ENCODE measurements at places on chromosomes 3 and 15.

DNA sequence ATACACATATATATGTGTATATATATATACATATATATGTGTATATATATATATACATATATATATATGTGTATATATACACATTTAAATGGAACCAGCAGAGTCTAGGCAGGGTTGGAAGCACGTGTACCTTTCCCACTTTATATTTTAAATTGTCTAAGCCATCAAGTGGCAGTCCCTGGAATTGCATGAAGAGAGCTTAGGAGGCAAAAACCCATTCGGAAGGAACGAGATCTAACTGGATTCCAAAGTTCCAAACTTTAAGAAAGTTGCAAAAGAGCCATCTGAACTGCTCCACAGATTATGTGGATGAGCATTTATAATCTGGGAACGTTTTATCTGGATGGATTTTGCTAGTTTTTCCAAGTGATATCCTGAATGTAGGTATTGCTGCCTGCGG is 186.5 kb downstream of the FOXP1 start:
- DNase-seq, result peak; percentile 64

- no peak for DNase-seq
Measured at GRCh38 chr15:41476416-41477048, 17.1 kb upstream of the ITPKA start.

DNA sequence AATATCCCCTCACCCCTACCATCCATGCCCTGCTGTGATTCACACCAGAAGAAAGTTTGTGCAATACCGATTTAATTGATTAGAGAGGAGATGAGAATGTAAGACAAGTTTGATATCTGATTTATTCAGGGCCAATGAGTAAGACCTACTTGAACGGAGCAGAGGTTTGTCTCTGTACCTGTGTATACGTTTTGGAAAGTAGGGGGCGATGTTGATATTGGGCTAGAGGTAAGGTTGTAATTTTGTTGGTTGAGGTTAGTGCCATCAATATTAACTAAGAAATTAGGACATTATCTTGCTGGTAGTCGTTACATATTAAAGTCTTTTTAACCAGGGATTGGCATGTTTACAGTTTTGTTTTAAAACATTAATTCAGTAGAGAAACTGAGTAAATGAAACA is 20.5 kb downstream of the EAF2 start:
- DNase-seq, result no peak

GRCh38 chr15:51227940-51228732 is 110.3 kb downstream of the CYP19A1 start:
- DNase-seq, result no peak

- DNase-seq, result peak; percentile 47
Measured at GRCh38 chr15:71337197-71337845, 222.1 kb downstream of the THSD4 start.

DNA sequence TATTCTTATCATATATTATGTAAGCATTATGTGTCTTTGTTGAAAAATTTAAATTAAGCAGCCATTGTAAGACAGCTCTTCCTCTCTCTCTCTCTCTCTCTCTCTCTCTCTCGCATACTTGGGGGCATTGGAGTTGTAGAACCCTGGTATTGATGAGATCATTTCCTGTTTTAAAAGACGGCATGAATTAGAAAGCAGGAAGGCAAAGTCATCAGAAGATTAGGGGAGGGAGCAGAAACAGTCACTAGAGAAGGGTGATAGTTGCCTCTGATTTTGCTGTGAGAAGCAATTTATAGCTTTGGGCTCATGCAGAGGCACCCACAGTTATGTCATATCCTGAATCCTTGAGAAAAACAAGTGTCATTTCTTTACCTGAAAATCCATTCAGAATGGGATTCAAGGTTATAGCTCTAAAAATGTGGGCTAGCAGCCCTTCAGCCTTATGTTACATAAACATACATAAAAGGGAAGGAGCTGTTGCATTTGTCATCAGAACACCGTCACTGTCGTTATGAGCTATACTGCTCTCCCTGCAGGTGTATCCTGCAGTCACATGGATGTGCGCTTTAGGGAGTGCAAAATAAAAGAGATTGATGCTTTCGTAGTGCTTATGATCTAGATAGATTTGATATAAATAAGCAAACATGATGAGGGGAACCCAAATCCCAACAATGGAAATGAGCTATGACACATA is 213.8 kb downstream of the NR1D2 start:
- DNase-seq, result no peak

DNA sequence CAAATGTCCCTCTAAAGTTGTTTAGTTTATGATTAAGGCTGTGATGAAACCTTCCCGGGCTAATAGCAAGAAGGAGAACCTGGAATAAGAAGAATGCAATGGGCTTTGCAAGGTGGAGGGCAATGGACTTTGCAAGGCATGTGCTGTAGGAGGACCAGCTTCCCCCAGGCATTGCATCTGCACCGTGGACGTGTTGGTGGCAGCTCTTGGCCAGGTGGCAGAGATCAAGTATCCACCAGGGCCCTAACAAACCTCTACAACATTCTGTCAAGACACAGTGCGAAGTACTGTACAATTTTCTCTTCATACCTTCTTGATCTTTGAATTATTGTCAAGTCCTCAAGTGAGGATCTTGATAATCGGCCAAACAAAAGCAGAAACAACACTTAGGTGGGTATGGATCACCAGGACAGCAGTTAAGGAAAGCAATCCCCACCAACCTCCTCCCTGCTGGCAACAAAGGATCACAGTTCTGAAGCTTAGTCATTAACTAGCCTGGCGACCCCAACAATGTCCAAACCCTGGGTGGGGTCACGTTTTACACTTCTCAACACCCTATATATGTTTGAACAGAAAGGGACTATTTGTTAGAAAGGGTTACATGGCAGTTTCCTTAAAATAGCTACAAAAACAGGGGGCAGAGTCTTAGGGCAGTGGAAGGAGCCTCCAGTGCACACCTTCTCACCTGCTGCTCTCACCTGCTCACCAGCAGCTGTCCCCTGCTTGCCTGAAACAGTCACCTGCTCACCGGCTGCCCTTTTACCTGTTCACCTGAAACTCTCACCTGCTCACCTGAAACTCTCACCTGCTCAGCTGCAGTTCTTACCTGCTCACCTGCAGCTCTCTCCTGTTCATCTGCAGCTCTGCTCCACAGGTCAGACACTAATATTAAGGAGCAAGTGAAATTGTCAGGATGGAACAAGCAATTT is 137.9 kb upstream of the LIPC start:
- no peak for DNase-seq

DNA sequence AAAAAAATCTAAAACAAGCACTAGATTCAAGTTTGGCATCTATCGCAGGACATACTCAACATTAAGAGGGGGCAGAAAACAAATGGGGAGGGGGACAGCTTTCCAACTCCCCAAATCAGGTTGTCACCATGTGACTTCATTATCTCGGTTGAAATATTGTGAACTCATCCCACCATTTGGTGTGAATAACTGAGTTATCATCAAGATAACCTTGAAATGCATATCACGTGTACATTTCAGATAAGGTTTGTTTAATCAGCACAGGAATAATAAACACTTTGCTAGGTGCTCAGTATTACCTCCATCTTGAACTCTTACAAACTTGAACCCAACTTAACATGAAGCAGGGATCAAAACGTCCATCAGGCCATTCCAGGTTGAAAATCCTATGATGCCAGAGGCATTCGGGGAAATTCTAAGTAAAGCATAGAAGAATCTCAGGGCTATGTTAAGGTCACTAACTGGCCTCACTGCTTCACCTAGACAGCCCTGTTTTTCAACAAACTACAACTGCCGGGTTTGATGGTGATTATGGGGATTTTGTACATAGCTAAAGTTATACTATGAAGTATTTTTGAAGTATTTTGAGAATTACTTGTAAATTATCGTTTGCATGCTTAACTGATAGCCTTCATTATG is 3.0 kb upstream of the ARHGAP31 start:
- DNase-seq, result no peak

- no peak for DNase-seq
Measured at GRCh38 chr3:60114191-60114590, 1064.4 kb upstream of the CFAP20DC start.

- DNase-seq, result no peak
Measured at GRCh38 chr3:106058475-106058874, 189.7 kb upstream of the CBLB start.

DNA sequence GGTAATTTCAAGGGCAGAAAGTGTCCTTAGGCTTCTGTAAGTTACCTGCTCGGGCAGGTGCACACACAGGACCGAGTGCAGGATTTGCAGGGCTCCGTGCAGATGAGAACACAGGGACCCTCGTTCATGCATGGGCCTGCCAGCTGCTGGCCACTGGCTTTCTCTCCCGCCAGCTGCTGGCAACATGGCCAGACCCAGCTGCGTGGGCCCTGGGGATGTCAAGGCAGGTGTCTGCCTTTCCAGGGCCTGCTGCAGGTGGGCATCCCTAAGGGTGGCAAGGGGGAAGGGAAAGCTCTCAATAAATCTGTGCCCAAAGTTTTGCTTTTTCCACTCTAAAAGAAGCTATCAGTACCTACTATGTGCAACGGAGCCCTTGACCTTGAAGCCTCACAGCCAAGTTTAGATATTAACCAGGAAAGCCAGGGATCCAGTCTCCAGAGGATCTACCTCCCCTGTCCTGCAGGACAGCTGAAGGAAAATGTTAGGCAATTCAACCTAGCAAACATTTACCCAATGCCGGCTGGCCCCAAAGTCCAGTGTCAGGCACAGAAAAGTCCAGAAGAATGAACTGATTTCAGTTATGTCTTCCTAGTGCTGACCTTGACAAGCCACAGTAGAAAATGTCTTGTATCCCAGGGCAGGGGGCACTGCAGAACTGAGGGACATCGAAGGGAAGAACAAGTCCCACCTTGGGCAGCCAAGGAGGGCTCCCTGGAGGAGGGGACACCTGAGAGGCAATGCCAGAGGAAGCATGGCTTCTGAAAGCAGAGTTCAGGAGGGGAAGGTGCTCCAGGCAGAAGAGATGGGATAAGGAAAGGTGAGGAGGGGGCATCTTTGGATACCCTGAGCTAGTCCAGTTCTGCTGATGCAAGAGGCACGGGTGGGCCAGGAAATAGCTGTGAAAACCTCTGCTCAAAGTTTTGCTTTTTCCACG is 26.4 kb downstream of the NUP210 start:
- no peak for DNase-seq

- DNase-seq, result peak; percentile 28
Measured at GRCh38 chr3:160343132-160343531, 55.9 kb downstream of the IFT80 start.

- DNase-seq, result peak; percentile 20
Measured at GRCh38 chr3:46228260-46229242, 13.7 kb upstream of the CCR3 start.

DNA sequence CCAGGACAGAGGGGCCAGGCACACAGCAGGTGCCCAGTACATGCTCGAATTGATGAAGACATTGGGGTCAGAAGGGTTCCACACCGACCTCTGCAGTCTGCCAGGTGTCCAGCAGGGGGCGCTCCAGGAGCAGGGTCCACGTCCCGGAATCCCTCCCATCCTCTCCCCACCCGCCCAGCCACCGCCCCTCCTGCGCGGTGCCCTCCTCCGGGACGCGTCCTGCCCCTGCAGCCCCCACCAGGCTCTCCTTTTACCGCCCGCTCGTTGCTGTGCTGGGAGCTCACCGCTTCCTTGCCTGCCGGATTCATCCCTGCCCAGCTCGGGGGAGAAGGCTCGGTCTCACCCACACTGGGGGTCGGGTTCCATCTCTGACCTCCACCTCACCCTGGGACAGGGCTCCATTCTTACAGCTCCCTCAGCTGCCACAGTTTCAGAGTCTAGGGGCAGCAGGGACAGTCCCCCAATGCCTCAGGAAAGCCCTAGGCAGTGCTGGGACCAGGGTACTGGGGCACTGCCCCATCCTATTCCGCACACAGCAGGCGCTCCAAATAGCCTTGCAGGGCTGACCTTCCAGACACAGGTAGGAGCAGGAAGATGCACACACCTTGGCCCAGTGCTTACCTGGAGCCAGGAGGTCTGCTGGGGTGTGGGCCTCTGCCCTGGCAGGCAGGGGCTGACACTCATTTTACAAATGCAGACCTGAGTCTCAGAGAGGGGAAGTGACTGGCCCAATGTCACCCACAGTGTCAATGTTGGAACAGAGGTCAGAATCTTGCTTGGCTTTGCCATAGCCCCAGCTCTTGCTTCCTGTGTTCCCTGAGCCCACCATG is 31.0 kb downstream of the GRIP2 start:
- DNase-seq, result peak; percentile 41

DNA sequence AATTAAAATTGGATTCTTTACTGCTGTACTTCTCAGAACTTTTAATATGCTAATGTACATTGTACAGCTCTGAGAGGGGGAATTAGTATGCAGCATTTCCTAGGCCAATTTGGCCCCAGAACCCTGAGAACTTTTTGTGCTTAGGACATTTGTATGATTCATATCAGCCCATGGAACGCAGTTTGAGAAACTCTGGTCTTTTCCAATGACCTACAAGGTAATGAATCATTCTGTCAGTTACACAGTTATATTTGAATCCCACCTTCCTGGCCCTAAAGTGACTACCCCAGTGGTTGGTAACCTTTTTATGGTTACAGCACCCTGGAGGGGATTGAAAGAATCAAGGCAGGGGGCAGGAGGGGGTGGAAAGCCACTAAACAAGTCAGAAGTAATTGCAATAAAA is 25.6 kb upstream of the KBTBD12 start:
- DNase-seq, result no peak

GRCh38 chr3:43185274-43185982 is 79.5 kb upstream of the POMGNT2 start:
- no peak for DNase-seq

GRCh38 chr3:112061152-112061551 is 25.0 kb upstream of the C3orf52 start:
- no peak for DNase-seq

DNA sequence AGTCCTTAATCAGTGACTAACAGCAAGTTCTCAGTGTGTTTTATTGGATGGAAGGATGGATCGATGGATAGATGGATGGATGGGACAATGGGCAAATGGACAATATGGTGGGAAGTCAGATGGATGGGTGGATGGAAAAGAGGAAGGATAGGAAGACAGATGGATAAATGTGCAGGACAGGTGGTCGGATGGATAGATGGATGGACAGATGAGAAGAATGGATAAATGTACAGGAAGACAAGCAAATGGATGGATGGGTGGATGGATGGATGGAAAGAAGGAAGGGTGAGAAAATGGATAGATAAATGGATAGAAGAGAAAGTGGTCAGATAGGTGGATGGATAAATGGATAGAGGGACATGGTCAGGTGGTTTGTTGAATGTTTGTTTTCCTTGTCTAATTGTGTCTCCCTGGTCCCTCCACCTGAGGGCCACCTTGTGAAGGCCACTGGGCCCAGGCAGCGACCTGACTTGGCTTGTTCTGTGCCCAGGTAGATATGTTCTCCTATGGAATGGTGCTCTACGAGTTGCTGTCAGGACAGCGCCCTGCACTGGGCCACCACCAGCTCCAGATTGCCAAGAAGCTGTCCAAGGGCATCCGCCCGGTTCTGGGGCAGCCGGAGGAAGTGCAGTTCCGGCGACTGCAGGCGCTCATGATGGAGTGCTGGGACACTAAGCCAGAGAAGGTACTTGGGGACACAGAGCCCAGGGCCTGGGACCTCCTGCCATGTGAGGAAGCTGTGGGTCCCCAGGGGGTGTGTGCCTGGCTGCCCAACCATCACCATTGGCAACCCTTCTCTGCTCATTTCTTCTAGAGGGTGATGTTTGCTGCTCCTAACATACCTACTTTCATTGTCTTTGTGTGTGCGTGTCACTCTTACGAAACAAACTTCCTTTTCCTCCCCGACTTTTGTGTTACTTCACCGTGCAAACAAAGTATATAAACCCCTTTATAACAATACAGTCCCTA is 137.5 kb downstream of the LRRK1 start:
- DNase-seq, result no peak
